Stimulated activated CD4-positive, alpha-beta T cell treated with anti-CD3 and anti-CD28 coated beads, Interleukin-12 subunit alpha, Interleukin-12 subunit beta, amount 100 ng/mL, for 24 hours (primary cell): ENCODE measurements at places on chromosomes 7 and 10.

- no peak for DNase-seq
These were observed 7.9 kb downstream of the SLC25A28 start for GRCh38 chr10:99612167-99612831.

GRCh38 chr10:17835688-17836087 is 26.5 kb downstream of the MRC1 start:
- no peak for DNase-seq

DNA sequence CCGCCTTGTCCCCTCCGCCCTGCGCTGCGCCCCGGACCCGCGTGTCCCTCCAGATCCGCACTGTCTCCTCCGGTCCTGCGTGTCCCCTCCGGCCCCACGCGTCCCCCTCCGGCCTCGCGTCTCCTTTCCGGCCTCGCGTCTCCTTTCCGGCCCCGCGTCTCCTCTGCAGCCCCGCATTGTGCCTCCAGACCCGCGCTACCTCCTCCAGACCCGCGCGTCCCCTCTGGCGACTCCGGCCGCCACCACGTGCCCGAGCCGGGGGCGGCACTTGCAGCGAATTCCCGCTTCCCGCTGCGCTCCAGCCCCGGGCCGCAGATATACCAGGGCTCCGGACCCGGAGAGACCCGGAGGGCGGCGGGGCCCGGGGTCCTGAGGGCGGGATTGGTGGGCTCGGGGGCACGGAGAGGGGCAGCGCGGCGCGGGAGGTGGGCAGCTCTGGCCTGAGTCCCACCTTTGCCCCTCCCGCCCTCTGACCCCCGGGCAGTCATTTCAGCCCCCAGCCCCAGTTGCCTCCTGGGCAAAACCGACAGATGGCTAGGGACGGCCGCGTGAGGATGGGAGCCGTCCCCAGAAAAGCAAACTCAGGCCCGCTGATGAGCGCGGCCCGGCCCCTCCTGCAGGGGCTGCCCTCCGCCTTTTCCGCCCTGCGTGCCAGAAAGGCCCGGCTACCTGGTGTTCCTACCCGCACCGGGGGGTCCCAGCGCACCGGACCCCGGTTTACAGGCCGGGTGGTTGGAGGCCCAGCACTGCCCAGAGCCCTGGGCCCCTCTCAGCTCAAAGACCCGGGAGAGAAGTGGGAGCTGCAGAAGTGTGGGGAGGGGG is 56.5 kb downstream of the RBM17 start:
- no peak for DNase-seq

DNA sequence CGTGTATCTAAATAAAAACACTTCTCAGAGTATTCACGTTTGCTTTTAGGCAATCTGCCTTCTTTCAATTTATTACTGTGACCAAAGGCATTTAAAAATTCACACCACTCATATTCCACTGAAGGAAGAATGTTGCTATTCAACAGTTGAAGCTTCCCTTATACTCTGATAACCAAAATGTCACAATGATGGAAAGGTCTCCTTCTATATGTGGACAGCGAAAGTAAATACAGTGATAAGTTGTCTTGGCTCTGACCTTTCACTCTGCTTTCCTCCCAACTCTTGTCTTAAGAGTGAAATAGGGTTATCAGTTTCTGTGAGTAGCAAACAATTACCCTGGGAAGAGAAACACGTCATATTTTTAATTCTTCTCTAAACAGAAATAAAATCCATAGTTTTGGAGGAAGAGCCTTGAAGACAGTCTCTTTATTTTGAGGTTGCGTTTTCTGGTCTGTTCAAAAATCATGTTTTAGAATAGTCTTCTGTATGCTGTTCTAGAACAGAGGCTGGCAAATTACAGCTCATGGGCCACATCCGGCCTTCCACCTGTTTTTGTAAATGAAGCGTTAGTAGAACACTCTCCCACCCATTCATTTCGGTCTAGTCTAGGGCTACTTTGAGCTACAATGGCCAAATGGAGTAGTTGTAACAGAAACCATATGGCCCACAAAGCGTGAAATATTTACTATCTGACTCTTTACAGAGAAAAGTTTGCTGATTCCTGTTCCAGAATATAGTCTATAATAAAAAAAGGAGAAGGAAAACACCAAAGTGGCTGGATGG is 41.3 kb downstream of the ETV1 start:
- no peak for DNase-seq

GRCh38 chr10:80447436-80448190 is 6.5 kb upstream of the TSPAN14 start:
- no peak for DNase-seq

DNA sequence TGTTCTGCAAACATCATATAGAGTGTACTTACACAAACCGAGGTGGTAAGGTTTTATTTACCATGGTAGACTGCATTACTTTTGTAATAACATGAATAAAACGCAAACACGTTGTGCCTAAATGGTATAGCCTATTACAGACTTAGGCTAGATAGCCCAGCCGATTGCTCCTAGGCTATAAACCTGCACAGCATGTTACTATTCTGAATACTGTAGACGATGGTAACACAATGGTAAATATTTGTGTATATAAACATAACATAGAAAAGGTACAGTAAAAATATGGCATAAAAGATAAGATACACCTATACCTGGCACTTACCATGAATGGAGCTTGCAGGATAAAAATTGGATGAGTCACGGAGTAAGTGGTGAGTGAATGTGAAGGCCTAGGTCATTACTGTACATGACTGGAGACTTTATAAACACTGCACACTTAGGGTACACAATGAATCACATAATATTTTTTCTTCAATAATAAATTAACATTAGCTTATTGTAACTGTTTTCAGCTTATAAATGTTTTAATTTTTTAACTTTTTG is 16.3 kb downstream of the AKR1D1 start:
- no peak for DNase-seq

GRCh38 chr10:52879091-52879807 is 106.7 kb upstream of the MBL2 start:
- DNase-seq: no peak

DNA sequence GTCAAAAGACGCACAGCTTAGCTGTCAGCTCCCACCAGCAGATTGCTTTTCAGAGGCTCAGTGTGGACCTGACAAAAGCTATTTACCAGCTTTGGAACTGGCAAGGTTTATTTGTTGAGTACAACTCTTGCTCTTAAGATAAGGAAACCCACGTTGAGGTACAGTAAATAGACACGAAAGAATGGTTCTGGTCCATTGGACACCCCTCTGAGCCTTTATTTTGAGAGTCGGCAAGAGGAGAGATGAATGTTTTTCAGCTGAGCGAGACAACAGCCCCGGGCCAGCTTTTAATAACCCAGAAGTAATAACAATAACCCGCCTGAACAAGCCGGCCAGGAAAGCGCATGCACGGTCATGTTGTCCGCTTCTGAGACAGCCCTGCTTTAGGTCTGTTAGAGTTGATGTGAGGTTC is 49.0 kb downstream of the WNT2 start:
- DNase-seq: no peak

DNA sequence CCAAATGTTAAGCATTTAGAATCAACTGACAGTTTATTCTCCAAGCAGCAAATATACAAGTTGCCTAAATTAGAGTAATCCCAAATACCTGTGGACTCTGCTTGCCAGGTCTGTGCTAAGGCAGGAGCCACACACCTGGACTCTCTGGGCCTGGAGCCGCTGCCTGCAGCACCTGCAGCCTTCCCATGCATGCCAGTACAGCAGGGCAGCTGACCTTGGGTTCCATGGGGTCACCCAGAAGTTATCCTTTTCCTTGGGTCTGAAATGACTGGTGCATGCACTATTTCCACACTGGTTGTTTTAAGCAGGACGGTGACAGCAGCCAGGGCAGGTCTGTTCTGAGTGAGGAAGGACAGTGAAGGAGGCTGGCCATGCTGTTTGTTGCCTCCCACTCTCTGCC is 573.2 kb downstream of the GLRX3 start:
- DNase-seq: no peak

GRCh38 chr10:80414142-80414895 is 6.0 kb downstream of the PRXL2A start:
- no peak for DNase-seq

DNA sequence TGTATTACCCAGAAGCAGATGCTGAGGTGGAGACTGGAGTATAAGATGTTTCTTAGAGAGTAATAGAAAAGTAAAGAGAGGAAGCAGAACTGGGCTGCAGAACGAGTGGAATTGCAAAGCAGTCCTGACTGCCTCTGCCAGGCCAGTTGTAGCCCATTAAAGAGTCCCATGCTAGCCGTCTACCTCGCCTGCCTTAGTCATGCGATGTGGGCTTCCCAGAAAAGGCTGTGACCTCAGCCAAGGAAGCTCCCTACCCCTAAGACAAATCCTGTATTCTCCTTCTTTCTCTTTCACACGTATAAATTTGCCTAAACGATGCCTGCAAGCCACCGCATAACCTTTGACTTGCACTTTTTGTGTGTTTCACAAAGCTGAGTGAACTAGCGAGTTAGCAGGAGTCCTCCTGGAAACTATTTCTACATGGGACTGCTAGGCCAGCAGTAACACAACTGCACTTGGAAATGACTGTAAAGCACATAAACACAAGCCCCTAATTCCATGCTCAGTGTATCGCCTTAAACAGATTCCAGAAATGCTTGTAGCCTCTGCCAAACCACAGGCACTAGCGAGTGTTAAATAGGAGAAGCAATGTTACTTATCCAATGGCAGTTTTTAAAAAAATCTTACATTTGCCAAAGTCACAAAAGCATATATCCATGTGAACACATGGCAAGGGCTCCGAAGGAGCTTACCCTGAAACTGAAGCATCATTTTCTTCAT is 47.4 kb upstream of the GNAI1 start:
- DNase-seq: no peak
